ENCODE measurements at places on chromosomes 16 and 17. TPM values are rescaled to one million over a fixed set of nuclear protein-coding genes. Genes with fewer than 3 reads are reported as not detected.

Gene TMEM238L
- total RNA-seq: not detected

Gene KRT17
- not detected for total RNA-seq

Gene BIRC5
- 1.6 TPM for total RNA-seq

Gene LLGL2
- total RNA-seq: 8.7 TPM

Gene NPB
- 0.21 TPM for total RNA-seq

Gene GOSR1
- total RNA-seq: 30.5 TPM

Gene FLOT2
- 89.9 TPM for total RNA-seq

Gene CBX8
- 4.1 TPM for total RNA-seq

Gene SLC13A5
- 0.21 TPM for total RNA-seq

Gene RUNDC3A
- total RNA-seq: 0.85 TPM

Gene TNFAIP1
- total RNA-seq: 83.8 TPM

All from left cardiac atrium (tissue), 4 donors.